Midbrain (tissue), 1 donor: ENCODE measurements at places on chromosomes 6 and 20.

GRCh38 chr6:25388776-25389175 is 109.6 kb downstream of the CARMIL1 start:
- DNase-seq: no peak

DNA sequence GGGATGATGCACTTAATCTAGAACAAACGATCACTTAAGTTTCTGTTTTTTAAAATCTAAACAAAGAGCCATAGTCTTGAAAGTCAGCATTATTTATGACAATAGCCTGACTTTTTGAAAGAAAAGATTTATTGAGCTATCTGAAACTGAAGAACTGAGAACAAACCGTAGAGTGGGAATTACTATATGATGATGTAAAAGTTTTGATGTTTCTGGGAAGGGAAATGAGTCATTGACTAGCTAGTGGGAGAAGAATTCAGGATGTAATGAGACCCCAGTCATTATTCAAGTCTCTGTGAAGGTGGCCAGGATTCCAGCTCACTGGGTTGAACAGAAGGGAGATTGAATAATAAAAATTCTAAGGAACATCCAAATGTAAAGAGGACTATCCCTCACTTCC is 83.4 kb upstream of the FABP7 start:
- DNase-seq: no peak

- no peak for DNase-seq
Measured at GRCh38 chr6:43923376-43924221, 153.6 kb downstream of the VEGFA start.

DNA sequence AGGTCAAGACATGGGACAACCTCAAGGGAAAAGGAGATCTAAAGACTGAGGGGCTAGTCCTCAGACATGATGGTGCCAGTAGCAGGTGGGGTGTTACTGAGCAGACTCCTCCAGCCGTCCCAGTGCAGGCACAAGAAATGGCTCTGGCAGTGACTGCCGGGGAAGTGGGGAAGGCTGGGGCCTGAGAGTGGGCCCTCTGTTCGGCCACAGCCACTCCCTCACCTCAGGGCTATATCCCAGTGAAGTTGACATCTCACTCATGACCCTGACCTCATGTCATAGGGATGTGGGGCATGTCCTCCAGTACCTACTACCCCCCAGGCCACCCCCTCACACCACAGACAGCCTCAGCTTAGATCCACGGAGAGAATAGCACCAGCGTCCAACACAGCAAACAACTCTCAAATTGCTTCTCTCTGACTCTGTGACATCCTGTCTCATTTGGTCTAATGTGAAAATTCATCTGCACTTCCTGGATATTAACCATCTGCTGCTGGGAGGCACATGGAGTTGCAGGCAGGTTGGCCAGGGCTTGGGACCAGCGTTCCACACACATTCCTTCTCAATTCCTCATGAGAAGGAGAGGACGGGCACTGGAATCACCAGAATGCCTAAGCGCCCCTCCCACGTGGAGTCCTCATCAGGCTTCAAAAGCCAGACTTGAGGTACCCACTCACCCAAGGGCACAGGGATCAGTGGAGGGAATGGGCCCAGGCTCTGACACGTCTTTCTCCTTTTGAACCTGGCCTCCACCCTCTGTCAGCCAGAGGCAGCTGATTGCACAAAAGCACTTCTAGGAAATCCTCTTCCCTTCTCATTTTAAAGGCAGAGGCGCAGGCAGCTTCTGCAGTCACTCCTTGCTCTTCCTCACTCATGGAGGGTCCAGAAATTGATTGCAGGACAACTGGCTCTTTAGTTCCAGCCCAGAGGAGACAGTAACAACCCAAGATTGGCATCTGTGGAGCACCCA is 163.6 kb upstream of the CST7 start:
- no peak for DNase-seq

- no peak for DNase-seq
Measured at GRCh38 chr6:63213325-63213724, 2.1 kb downstream of the FKBP1C start.

GRCh38 chr6:25301362-25301761 is 22.2 kb downstream of the CARMIL1 start:
- no peak for DNase-seq

DNA sequence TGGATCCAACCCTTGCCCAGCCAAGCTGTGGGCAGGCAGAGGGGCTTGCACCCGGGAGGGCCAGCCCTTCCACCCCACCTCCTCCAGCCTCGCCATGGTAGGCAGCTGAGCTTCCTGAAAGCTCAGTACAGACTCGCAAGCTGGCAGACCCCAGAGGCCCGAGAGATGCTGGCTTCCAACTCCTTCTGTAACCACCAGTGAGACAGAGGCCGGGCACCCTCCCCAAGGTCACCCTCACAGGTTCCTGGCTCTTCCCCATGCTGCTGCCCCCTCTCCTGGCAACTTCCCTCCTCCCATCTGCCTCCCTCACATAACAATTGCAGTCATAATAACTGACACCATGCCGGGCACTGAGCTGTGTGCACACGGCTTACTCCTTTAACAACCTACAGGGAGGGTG is 26.2 kb upstream of the NOL4L start:
- DNase-seq: no peak
